ENCODE measurements at places on chromosomes 11 and 22. TPM values are rescaled to one million over a fixed set of nuclear protein-coding genes. Genes with fewer than 3 reads are reported as not detected.

The C1QTNF4 gene
- 0.37 TPM for total RNA-seq

DNA sequence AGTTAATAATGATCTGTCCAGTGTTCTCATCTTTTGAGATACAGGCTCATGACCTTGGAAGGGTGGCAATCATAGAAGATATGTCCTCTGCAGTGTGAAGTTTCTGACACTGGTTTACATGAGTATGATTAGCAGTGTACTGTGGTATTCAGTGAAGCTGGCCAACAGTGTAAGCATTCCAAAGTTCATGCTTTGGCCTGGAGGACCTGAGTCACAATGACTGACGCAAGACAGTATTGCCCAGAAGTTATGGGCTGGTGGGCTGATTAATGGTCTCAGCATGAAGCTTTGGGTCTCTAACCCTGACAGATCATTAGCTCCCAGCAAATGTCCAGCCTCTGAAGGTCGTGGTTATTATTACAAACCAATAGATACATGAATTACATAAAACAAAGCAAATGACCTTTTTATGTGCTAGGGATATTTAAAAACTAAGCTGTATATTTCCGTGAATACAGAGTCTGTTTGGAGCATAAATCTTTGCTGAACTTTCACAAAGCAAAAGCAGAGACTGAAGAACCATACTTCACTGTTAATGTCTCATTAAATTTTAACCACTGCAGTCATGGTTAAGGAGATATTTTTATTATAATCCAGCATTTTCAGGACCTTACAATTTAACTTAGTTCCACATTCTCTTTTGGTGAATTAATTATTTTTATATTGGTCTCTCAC is 28.3 kb upstream of the USP47 start:
- no peak for DNase-seq
- no peaks in the 10 kb centered on the region for H3K36me3 ChIP-seq
- no peak overlapping the region for H3K4me3 ChIP-seq
- no peaks in the 10 kb centered on the region for H3K27me3 ChIP-seq

The OR5B17 gene
- total RNA-seq = not detected

GRCh38 chr11:61630089-61630488 is 49.2 kb upstream of the SYT7 start:
- H3K4me3 ChIP-seq = no peak overlapping the region
- peaks cover 14% of the 10 kb centered on the region for H3K27me3 ChIP-seq
- no peak overlapping the region for H3K27ac ChIP-seq

- H3K27me3 ChIP-seq = no peaks in the 10 kb centered on the region
- H3K4me1 ChIP-seq = peaks cover 17% of the 10 kb centered on the region
- no peak overlapping the region for H3K4me3 ChIP-seq
- DNase-seq = no peak
- H3K36me3 ChIP-seq = peaks cover 13% of the 10 kb centered on the region
These were observed 52.7 kb upstream of the CHRM4 start for GRCh38 chr11:46444305-46444704.

The GLYATL2 gene
- total RNA-seq = 0.24 TPM

The WDR74 gene
- total RNA-seq = 42.1 TPM

- H3K36me3 ChIP-seq = peaks cover 4% of the 10 kb centered on the region
- H3K4me3 ChIP-seq = peak overlapping the region; percentile 94
- H3K27me3 ChIP-seq = peaks cover 2% of the 10 kb centered on the region
- DNase-seq = no peak
- H3K27ac ChIP-seq = peak overlapping the region; percentile 81
These were observed 639 bp downstream of the INCENP start for GRCh38 chr11:62124186-62125113.

DNA sequence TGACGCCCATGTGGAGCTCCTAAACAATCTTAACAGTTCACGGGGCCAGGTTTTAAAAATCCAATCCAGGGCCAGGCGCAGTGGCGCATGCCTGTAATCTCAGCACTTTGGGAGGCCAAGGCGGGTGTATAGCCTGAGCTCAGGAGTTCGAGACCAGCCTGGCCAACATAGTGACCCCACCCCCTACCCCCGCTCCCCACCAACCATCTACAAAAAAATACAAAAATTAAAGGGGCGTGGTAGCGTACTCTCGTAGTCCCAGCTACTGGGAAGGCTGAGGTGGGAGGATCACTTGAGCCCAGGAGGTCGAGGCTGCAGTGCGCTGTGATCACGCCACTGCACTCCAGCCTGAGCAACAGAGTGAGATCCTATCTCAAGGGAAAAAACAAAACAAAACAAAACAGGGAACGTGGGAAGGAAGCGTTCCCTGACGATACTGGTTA is 689 bp upstream of the SART1 start:
- DNase-seq = no peak
- peaks cover 25% of the 10 kb centered on the region for H3K4me1 ChIP-seq
- peak overlapping the region; percentile 92 for H3K4me3 ChIP-seq
- peaks cover 7% of the 10 kb centered on the region for H3K36me3 ChIP-seq
- peak overlapping the region; percentile 97 for H3K27ac ChIP-seq

The YAP1 gene
- 128 TPM for total RNA-seq

- H3K4me3 ChIP-seq = peak overlapping the region; percentile 38
- no peak overlapping the region for H3K27ac ChIP-seq
- no peaks in the 10 kb centered on the region for H3K36me3 ChIP-seq
- H3K4me1 ChIP-seq = peaks cover 31% of the 10 kb centered on the region
- DNase-seq = no peak
These were observed 29.1 kb upstream of the BIRC3 start for GRCh38 chr11:102287964-102288724.

DNA sequence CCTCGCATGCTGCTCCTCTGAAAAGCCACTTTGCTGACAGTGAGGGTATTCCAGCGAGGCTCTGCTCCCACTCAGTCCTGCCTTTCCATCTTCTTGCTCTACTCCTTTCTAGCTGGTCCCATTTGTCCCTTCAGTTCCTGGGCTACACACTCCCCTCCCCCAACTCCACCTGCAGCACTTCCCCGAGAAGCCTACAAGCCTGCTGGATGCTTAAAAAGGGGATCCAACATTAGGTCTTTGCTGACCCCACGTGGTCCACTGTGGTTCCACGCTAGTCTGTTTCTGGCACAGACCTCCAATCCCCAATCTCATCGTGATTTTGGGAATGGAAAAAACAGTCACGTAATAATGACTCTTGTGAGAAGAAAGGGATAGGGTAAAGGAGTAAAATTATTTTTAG is 121.6 kb upstream of the SNX19 start:
- no peak for DNase-seq
- no peaks in the 10 kb centered on the region for H3K36me3 ChIP-seq
- H3K27me3 ChIP-seq = peaks cover 4% of the 10 kb centered on the region
- peaks cover 10% of the 10 kb centered on the region for H3K4me1 ChIP-seq
- no peak overlapping the region for H3K27ac ChIP-seq

GRCh38 chr11:123509737-123510578 is 79.9 kb downstream of the GRAMD1B start:
- no peak for DNase-seq
- no peak overlapping the region for H3K4me3 ChIP-seq
- peaks cover 7% of the 10 kb centered on the region for H3K4me1 ChIP-seq
- H3K27me3 ChIP-seq = no peaks in the 10 kb centered on the region
- H3K27ac ChIP-seq = no peak overlapping the region
